Kasumi-1 (cell line): ENCODE measurements at places on chromosomes 12 and 14.
A peak's percentile ranks its signal among the peaks of the same experiment; 100 is the strongest.

DNA sequence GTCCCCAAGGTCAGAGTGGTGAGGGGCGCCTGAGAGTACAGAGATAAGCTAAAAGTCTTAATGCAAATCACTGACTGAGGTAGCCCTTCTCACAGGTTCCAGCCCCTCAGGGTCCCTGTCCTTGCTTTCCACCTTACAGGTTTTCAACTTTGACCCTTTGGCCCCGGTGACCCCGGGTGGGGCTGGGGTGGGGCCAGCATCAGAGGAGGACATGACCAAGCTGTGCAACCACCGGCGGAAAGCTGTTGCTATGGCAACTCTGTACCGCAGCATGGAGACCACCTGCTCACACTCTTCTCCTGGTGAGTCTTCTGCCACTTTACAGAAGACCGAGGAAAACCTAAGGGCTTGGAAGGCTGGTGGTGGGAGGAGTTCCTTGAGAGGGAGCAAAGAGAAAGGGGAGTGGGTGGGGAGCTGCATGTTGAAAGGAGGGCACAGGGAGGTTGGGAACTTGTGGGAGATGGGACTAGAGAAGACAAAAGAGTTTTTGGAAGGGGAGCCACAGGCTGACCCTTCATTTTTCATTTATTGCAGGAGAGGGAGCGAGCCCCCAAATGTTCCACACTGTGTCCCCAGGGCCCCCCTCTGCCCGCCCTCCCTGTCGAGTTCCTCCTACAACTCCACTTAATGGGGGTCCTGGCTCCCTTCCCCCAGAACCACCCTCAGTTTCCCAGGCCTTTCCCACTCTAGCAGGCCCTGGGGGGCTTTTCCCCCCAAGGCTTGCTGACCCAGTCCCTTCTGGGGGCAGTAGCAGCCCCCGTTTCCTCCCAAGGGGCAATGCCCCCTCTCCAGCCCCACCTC lies 2.4 kb downstream of the MBD6 start:
- DNase-seq: no peak

- no peak for DNase-seq
Observed at GRCh38 chr14:51138404-51139103, 43.6 kb upstream of the TRIM9 start.

- DNase-seq: no peak
Observed at GRCh38 chr12:15558915-15559528, 230.2 kb downstream of the EPS8 start.

DNA sequence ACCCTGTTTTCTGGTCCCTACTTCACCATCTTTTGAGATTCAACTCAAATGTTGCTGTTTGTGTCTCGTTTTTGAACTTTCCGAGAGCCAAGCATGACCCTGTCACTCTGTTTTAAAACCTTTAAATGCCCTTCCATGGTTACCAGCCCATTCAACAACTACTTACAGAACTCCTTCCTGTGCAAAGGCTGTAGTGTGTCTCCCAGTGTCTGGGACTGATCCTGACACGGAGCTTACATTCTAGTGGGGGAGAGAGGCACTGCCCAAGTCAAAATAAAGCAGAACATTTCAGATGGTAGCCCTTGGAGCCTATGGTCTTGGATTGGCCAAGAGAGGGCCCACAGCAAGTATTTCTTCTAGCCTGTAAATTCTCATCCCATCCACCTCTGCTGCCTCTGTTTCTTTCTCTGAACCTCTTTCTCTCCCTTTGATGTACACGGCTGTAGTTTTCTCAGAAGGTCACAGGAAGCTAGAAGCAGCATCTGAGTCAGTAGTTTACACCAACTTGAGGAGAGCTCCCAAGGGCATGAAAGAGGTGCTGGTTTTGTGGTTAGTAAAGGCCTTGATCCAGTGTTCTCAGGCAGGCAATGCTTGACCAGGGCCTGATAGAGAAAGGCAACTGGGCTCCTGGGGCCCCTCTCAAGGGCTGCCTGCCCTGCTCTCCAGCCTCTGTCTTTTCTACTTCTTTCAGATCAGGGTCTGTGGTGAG lies 42.3 kb upstream of the SLC24A4 start:
- DNase-seq: no peak

GRCh38 chr14:103243764-103244737 lies 90.0 kb upstream of the EIF5 start:
- DNase-seq: no peak

GRCh38 chr14:99758121-99758821 lies 34.9 kb upstream of the EML1 start:
- no peak for DNase-seq

- DNase-seq: no peak
Observed at GRCh38 chr12:108816652-108817335, 40.6 kb downstream of the SSH1 start.

- peak; percentile 57 for DNase-seq
Observed at GRCh38 chr14:39419272-39419671, 13.0 kb downstream of the FBXO33 start.

DNA sequence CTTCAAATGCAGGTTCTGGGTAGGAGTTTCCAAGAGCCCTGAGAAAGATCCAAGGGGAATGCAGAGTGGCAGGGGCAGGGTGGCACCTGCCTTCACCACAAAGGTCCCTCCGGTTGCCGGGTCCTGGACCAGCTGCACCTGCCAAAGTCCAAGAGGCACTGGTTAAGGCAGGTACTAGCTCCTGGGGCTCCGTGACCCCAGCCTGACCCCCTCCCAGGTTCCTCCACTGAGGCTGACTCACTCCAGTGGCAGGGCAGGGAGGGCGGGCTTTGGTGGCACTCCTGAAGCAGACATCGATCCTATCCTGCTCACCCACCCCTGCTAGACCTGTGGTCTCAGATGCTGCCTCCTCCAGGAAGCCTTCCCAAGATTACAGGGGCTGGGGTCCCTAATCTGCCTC lies 11.4 kb downstream of the RPS6KL1 start:
- no peak for DNase-seq

DNA sequence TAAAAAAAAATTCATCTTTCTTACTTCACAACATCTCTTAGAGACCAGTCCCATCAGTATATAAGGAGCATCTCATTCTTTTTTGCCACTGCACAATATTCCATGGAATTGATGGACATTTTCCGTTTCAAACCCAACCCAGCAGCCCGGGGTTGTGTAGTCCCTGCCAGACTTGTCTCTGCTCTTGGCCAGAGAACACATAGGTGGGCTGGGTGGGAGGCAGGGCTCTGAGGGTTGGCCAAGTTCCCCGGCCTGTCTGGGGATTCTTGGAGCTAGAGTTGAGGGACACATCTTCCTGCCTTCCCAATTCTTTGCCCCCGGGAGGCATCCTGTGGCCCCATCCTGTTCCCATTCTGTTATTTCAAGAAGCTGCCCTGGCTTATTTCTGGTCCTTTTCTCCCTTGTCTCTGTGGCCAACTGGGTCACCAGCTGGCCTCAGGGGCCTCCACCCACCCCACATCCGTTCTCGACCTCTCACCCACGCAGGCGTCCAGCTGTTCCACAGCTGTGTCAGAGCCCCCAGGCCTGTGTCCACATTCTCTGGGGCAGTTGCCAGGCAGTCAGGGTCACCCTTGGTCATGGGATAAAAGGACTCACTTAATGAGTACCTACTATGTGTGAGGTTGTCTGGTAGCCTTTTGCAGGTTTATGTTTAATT lies 52.0 kb upstream of the CCDC63 start:
- DNase-seq: no peak

GRCh38 chr12:95322326-95322725 lies 104.7 kb downstream of the VEZT start:
- DNase-seq: no peak

- DNase-seq: peak; percentile 13
Observed at GRCh38 chr14:31194095-31194494, 13.5 kb downstream of the HECTD1 start.

GRCh38 chr12:45355730-45356129 lies 139.8 kb downstream of the ANO6 start:
- DNase-seq: no peak

GRCh38 chr12:48986720-48987291 lies 8.7 kb downstream of the WNT1 start:
- DNase-seq: no peak

DNA sequence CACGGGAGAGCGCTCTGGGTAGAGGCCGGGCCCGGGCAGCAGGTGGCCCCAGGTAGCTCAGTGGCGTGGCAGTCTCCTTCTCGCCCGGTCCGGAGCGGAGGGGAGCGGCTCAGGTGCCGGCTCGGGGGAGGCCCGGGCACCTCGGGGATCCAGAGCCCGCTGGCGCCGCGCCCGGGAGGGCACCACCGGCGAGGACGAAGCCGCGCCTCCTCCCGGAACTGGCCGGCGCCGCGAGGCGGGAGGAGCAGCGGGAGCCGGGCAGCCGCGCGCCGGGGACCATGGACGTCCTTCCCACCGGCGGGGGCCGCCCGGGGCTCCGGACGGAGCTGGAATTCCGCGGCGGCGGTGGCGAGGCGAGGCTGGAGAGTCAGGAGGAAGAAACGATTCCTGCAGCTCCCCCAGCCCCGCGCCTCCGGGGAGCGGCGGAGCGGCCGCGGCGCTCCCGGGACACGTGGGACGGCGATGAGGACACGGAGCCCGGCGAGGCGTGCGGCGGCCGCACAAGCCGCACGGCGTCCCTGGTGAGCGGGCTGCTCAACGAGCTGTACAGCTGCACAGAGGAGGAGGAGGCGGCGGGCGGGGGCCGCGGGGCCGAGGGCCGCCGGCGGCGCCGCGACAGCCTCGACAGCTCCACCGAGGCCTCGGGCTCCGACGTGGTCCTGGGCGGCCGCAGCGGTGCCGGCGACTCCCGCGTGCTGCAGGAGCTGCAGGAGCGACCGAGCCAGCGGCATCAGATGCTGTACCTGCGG lies 21.5 kb upstream of the GNS start:
- DNase-seq: no peak

GRCh38 chr14:60163693-60164092 lies 1.5 kb downstream of the DHRS7 start:
- peak; percentile 25 for DNase-seq

- DNase-seq: no peak
Observed at GRCh38 chr12:32120419-32120818, 13.8 kb downstream of the BICD1 start.

DNA sequence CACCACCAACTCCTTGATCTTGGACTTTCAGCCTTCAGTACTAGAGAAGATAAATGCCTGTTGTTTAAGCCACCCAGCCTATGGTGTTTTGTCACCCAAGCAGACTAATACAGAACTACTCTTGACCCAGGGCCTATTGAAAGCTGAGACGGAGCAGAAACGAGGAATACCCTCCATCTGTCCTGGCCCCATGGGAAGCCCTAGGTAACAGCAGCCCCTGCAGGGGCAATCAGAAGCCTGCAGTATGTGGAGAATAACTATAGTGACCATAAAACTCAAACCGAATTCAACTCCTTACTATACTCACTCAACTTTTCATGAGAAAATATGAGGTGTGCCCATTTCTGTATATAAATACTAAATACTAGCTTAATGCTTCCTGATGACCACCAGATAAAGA lies 307.4 kb downstream of the NUAK1 start:
- DNase-seq: no peak

DNA sequence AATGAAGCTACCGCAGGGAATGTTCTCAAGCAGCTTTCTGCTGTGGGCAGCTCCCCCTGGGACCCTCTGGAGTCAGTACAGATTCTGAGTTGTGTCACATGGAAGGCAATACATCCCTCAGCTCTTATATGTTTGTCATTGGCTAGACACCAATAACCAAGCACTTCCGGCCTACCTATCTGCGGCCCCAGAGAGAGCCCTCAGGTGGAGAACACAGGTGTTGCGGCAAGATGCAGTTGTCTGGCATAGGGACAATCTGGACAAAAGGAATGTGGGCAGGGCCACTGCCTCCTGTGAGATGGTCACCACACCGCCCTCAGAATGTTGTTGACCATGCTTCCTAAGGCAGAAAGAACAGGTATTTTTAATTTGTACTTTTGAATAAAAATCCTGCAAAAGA lies 118.7 kb downstream of the BRMS1L start:
- no peak for DNase-seq

GRCh38 chr14:101557811-101558738 lies 3.2 kb upstream of the DIO3 start:
- no peak for DNase-seq

DNA sequence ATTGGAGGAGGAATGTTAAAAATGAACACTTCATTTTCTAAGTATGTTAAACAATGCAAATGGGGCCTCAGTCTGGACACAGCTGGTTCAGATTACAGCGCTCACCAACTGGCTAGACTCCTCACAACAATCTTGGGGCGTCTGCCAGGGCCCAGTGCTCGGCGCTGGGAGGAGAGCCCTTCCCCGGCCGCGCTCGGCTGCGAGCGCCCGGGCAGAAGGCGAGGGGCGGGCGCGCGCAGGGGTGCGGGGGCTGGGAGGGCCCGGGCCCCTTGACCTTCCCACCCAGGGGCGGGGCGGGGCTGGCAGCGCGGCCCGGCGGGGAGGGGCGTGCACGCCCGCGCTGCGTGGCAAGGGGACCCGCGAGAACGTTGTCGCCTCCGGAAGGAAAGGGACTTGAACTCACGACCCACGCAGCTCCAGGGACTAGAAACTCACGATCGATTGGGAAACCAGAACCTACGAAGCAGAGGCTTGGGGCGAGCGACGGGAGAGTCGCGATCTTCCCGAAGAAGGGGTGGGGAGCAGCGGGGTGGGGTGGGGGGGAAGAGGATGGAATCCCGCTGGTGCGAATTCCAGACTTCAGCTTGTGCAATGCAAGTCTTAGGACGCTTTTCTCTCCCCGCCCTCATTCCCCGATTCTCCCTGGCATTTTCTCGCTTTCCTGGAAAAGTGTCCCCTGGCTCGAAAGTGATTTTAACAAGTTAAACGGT lies at the start of gene FBLN5:
Gene FBLN5 (minus strand): TSS at position 220 of the 710 bp plus-strand sequence. CDS start 465 bp downstream, outside the sequence.
- DNase-seq: no peak

DNA sequence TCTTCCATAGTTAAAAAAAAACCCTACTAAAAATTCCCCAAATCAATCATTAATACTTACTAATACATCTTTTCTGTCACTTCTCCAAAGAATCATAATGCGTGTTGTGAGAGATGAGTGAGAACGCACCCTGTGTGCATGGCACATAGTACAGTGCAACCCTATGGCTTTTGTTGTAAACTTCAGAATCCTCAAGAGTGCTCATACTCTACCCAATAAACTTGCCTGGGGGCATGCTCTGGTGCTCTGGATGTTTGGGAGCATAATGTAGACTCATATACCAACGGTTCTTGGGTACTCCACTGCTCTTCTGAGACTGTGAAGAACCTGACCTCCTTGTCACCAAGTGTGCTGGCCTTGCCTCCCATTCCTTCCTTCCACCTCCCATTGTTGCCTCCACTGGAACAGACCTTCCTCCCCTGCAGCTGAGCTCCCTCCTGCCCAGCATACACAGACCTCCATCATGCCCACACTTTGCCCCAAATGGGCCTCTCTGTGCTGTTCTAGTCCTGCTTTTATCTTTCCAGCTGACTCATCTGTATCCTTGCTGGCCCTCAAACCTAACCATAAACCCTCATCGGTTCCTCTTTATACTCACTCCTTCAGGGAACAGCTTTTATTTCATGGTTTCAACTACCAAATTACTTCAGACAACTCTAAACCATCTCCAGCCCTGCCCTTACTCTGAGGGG lies 8.9 kb downstream of the DCP1B start:
- DNase-seq: peak; percentile 39
